ENCODE measurements at places on chromosomes 12 and 14. TPM values are rescaled to one million over a fixed set of nuclear protein-coding genes. Genes with fewer than 3 reads are reported as not detected.

- DNase-seq, result no peak
Observed at GRCh38 chr12:127063339-127064072, 1203.5 kb upstream of the TMEM132C start.

GRCh38 chr14:95533822-95534221 is 1.0 kb upstream of the GLRX5 start:
- no peak for DNase-seq

DNA sequence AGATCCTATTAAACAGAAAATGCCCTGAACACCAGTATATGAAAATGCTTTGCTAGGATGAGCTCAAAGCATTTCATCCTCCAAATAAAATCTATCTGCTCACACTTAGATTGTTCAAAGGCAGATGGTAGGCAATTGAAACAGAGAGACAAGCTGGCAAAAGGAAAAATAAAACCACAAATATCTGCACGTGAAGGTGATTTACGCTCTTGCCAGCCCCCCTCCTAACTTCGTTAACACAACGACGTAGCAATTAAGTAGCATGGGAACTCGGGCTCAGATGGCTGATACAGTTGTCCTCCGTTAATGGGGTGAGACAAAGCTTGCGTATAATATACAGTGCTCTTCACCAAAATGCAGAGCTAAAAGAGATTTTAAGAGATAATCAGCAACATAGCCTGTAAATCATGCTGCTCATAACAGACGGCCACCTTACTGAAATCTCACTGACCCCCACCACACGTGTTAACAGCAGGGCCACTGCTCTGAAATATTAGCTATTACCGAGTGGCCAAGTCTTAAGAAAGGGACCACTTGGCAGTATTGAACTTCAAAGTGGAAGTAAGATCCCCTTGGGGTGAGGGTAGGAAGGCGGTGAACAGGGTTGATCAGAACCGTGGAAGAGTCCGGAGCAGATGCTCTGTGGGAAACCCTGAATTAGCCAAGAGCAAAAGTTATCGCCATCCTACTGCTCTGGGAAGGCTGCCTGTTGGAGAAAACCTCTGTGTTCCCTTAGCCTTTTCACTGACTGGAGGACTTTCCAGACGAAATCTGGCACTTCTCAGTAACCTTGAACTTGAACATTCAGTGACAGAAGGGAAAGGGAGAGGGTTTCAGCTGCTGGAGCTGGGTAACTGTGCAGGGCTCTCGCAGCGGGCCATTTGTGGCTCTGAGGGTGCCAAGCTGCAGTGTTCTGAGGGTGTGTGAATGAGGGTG is 23.1 kb downstream of the ETV6 start:
- DNase-seq, result no peak

DNA sequence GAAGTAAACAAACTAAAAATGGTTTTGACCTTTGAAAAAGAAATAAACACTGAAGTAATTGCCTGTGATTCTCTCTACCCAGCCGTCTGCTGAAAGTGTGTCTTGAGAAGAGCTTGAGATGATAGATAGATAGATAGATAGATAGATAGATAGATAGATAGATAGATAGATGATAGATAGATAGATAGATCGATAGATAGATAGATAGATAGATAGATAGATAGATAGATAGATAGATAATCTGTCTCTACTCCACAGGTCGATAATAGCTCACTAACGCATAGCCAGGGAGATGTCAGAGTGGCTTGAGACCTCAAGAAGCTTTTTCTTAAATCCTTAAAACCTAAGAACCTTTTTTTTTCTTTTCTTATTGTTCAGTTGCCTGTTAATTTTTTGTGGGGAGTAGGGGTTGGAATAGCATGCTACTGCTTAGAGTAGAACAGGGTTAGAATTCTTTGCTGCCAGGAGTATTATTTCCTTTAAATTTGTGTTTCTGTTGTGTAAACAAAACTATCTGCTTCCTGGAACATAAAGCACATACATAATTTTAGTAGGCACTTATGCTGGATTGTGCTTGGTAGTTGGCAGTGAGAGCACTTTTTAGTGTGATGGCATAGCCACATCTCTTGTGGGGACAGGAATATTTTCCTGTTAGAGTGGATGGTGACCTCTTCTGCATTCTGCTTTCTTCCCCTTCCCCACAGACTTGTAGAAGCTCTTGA is 169.5 kb downstream of the FBXL14 start:
- no peak for DNase-seq

DNA sequence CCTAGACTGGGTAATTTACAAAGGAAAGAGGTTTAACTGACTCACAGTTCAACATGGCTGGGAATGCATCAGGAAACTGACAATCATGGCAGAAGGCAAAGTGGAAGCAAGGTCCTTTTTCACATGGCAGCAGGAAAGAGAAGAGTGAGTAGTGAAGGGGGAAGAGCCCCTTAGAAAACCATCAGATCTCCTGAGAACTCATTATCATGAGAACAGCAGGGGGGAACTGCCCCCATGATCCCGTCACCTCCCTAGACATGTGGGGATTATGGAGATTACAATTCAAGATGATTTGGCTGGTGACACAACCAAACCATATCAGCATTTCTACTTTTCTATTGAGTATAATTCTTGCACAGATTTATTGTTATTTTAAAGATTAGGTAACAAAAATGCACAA is 822.1 kb upstream of the FLRT2 start:
- no peak for DNase-seq

DNA sequence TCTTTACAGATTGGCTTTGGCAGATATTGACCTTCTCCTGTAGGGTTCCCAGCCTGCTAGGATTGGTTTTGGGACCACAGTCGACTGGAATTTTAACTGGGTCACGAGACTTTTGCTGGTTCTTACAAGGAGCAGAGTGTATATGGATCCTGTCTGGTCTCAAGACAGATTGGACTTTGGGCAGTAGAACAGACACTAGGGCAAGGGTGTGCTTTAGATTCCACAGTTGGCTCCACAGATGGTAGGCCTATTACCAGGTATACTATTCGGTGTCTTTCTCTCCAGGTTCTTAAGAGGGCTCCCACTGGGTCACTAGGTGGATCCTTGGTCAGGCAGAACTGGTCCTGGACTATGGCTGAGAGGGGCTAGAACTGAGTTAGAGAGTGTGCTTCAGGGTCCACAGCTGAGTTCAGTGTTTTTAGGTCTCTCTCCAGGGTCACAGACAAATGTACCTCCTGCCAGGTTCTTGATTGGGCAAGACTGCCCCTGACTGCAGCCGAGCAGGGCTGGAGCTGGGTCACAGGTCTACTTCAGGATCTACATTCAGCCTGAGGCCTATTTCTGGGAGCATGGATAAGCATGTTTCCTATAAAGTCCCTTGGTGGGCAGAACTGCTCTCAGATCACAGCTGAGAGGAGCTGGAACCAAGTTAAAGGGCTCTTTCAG is 460.2 kb downstream of the TMEM117 start:
- no peak for DNase-seq

DNA sequence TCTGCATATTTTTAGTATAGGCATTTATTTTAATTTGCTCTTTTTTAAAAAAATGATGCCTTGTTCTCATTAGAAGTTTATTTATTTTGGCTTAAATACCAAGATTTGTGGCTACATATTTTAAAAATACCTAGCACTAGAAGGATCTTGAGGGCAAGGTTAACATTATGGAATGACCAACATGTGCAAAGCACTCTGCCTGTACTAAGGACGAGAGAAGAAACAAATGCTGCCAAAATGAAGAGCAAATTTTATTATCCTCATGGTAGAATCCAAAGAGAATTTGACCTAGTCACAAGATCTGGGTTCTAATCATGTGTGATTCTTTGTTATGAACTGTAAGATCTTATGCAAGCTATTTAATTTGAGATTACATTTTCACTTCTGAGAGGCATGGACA is 2.8 kb downstream of the CAND1 start:
- DNase-seq, result peak; percentile 51

DNA sequence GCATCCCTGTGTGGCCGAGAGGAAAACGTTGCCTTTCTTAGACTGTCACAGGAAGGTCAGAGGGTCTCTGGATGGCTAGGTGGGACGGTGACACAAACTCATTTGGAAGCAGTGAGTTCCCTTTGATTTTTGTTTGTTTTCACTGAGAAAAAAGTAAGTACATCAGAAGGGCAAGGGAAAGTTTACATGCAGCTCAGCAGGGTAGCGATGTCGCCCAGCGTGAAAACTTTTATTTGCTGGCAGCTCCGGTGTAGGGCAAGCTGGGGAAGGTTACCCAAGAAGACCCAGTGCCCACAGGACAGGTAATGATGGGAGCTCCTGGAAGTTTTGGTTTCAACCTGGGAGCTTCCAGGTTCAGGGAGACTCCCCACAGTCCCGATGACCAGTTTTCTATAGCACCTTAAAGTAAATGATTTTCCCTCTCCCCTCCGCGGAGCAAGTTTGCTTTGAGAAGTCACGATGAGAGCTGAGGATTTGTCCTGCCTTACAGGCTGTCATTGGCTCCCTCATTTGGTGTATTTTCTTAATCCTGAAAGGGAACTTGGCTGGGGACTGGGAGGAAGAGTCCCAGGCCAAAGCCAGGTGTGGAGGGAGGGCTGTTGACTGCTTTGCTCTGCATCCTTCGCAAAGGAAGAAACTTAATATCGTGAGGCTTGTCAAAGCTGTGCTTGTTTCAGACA is 64.7 kb upstream of the ESRRB start:
- DNase-seq, result no peak

DNA sequence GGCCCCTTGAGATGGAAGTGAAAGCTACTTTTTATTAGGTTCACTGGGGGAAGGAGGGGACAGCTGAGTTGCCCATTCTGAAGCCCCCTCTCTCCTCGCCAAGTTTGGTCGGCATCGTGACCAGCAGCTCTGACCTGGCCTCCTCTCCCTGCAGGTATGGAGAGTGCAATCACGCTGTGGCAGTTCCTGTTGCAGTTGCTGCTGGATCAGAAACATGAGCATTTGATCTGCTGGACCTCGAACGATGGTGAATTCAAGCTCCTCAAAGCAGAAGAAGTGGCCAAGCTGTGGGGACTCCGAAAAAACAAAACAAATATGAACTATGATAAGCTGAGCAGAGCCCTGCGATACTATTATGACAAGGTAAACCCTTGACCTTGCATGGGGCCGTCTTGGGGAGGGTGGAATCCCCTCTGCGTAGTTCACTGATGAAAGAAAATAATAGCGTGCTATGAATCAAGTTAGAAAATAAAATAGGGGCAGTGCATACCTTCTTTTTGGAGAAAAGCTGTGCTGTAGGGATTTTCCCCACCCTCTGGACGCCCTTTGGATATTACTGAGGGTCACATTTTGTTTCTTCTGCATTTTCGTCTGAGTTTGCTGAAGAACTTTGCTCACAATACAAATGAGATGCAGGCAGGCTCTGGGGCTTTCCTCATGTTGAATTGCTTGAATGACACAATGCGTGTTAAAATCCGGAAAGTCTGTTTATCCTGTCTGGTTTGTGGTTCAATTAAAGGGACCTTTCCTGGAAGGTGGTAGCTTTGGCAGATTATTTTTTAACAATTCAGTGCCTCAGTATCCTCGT is 29.4 kb downstream of the ELK3 start:
- no peak for DNase-seq

DNA sequence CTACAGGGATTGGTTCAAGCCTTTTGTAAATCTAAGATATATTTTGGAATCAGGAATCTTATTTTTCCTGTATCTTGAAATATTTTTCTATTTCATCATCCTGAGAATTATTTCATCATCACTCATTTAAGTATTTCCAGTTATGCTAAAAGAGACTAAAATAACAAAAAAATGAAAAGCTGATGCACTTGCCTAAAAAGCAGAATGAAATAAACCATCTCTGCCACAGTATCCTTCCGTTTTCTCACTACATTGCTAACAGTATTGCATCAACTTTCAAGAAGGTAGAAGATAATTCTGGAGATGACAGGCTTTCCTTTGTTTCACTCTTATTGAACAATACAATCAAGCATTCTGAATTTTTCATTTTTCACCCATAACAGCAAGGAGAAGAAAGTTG is 31.1 kb upstream of the EIF5 start:
- DNase-seq, result peak; percentile 17

DNA sequence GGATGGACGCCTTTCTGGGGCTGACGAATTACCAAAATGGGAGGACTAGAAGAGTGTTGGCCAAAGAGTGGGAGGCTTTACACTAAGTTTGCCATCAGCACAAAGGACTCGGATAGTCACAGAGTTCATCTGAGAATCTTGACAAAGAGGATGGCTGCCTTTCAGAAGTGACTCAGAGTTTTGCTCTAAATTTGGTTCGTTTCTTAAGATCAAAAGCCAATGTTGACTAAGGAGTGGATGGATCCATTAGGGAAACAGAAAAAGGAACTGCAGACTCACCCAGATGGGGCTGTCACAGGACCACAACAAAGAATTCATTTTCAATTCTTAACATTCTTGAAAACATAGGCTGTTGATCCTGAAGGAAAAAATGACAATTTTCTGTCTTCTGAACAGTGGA is 81.3 kb upstream of the DUSP6 start:
- DNase-seq, result peak; percentile 47

DNA sequence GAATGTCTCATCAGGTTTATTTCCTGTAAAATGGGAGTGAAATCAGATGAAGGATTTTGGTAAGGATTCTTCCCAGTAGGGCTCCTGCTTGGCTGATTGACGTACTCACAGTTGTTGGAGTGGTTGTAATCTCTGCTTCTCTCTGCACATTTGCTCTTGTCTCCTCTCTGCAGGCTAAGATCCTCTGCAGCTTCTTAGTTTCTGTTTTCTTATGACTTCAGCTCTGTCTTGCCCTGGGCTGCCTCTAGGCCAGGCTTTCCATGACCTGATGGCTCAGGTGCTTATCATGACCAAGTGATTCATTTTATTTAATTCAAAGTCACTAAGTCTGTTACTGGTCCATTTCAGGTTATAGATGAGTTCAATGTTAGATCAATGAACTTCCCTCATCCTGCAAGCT is 394.5 kb upstream of the DDHD1 start:
- no peak for DNase-seq

- DNase-seq, result no peak
Observed at GRCh38 chr12:52498946-52499345, 5.9 kb upstream of the KRT6A start.

GRCh38 chr12:3098436-3098835 is 21.3 kb downstream of the TSPAN9 start:
- DNase-seq, result no peak

The CCDC196 gene
- total RNA-seq, result not detected

The TAS2R31 gene
- 4.3 TPM for total RNA-seq

The OTX2 gene
- not detected for total RNA-seq

The NXPH4 gene
- total RNA-seq, result 0.56 TPM

The GLT1D1 gene
- total RNA-seq, result not detected

The TBX5 gene
- 10.8 TPM for total RNA-seq

The KRT71 gene
- total RNA-seq, result not detected
